Stimulated activated CD8-positive, alpha-beta memory T cell treated with anti-CD3 and anti-CD28 coated beads, Interleukin-4, amount 100 ng/mL, for 1 hour (primary cell): ENCODE measurements at places on chromosomes 4 and X.

GRCh38 chr4:173403051-173403450 lies 4.1 kb upstream of the SCRG1 start:
- no peak for DNase-seq

DNA sequence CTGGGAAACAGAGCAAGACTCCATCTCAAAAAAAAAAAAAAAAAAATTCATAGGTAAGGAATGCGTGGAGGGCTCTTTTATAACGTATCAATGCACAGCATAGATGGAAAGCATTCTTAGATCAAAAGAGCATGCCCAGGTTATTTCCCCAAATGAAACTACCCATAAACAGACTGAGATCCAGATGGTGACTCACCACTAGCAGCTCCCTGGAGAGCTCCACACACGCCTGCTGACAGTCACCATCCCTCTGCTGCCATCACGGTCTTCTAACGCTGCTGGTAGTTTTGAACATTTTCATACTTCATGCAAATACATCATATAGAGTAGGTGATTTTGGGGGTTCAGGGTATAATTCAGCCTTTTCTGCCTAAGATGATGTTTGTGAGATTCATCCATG lies 136.9 kb downstream of the ASMT start:
- no peak for DNase-seq

DNA sequence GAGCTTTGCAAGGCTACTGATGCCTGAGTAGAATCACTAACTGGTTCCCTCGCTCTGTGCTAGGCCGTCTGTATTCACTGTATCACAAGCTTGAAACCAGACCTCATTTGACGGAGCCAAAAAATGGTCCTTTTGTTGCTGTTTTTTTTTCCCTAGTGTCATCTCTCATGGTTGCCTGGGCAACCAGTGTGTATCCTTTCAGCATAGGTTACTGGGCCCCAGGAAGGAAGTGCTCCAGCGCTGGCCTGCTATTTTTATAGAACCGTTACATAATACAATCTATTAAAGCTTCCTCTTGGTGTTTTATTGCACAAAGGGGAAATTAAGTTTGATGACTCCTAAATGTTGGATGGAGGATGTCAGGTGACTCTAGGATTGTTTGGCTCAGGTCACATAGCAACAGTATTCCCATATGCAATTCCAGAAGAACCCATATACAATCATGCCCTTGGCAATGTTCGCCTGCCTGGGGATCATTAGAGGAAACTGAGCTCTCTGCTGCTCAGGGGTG lies 220.4 kb downstream of the SPRY1 start:
- peak; percentile 5 for DNase-seq

- no peak for DNase-seq
These were observed 103.1 kb downstream of the PHEX start for GRCh38 chrX:22135171-22135711.

DNA sequence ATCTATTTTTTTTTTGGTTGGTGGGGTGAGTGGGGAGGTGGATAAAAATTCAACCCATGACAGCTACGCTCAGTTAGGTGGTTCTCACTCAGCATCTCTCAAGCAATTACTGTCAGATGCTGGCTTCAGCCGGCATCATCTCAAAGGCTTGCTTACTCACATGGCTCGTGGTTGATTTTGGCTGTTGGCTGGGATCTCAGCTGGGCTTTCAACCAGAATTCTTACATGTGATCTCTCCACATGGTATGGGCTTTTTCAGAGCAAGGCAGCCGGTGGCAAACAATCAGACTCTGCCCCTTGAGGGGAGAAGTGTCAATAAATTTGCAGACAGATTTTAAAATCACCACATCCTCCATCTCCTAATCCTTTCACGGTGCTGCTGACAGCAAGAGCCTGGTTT lies 47.2 kb downstream of the SLC34A2 start:
- no peak for DNase-seq

DNA sequence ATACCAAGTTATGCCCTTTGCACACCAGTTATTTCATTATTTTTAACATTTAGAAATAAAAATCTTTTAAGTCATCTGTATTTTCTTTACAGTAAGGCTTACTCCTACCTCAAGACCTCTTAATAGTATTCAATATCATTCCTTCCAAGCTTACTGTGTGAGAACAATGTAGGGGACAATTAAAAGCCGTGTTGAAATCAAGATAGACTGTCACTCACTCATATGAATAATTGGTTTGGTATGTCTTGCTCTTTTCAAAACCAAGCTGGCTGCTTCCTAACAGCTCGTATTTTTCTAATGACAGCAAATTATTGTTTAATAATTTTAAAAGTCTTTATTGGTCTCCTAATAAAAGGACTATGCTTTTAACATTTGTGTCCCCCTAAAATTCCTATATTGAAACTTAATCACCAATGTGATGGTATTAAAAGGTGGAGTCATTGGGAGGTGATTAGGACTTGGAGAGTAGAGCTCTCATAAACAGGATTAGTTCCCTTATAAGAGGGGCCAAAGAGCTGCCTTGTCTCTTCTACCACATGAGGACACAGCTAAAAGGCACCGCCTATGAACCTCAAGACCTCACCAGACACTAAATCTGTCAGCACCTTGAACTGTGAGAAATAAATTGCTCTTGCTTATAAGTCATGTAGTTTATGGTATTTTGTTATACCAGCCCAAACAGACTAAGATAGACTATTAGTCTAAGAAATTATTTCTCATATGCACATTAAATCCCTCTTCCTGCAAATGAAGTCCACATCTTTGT lies 4.1 kb downstream of the ABCB7 start:
- DNase-seq: no peak

DNA sequence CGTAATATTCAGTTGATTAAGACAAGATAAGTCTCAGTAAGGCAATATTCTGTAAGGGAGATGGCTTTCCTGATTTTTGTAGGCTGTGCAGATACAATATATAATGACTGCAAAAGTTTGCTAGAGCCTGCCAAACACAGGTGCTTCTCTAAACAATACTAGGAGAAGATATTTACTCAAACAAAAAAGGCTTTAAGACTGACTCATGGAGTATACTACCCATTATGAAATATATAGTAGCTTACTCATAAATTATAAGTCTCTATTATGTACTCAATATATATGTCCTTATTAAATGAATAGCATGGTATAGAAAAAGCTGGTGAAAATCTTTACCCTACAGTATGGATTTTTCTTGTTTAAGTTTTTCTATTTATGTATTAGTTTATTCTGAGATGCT lies 93.2 kb upstream of the IL15 start:
- no peak for DNase-seq

- DNase-seq: no peak
These were observed 12.1 kb downstream of the TMEM164 start for GRCh38 chrX:110015032-110015431.

GRCh38 chr4:149700272-149700671 lies 115.4 kb downstream of the IQCM start:
- no peak for DNase-seq

DNA sequence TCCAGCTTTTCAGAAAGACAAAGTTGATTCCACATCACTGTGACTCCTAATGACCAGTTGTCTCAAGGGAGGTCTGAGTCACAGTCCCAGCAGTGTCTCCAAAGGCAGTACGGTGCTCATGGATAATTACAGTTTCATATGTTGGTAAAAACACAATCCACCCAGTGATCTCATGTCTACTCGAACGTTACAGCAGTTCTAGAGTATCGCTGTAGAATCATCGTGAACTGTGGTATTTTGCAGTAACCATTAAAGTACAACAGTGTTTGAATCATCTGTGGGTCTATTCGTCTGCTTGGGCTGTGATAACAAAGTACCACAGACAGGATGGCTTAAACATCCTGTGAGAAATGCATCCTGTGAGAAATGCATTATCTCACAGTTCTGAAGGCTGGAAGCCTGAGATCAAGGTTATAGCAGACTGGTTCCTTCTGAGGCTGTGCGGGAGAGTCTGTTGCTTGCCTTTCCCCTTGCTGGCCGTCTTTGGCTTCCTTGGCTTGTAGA lies 121.1 kb upstream of the SORBS2 start:
- DNase-seq: no peak

GRCh38 chr4:41148931-41149330 lies 65.4 kb downstream of the APBB2 start:
- no peak for DNase-seq

DNA sequence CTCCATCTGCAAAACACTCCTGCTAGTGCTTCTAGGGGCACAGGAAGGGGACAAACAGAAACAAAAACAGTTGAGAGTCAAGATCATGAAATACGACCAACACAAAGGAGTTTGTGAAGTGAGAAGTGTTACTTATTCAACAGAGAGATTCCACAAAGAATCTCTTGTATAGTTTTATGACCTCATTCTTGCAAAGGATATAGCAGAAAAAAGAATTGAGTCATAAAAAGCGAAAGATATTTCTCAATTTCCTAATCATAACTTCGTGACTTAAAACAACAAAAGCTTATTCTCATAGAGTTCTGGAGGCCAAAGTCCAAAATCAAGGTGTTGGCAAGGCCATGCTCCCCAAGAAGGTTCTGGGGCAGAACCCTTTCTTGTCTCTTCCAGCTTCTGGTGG lies 40.7 kb downstream of the TIGD4 start:
- no peak for DNase-seq

GRCh38 chrX:21758488-21758887 lies 572 bp upstream of the SMPX start:
- DNase-seq: no peak

GRCh38 chrX:14779580-14779979 lies 93.3 kb downstream of the FANCB start:
- no peak for DNase-seq

GRCh38 chr4:89119836-89120235 lies 8.5 kb downstream of the TIGD2 start:
- DNase-seq: no peak

DNA sequence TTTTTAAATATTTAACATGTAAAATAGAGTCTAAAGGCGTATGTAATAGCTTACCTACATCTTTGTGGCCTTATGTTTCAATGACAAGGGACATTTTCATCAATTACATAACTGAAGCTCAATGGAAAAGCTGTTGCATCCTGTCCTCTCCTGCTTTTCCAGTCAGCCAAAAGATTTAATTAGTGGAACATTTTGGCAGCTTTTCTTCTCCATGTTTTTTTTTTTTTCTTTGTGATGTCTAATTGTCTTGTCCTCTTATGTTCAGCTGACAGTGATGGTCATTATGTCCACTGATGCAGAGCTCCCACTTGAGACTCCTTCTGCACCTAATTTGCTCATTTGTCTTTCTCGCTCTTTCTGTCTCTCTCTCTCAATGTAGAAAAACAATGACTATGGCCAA lies 422.2 kb downstream of the GABRG1 start:
- no peak for DNase-seq

DNA sequence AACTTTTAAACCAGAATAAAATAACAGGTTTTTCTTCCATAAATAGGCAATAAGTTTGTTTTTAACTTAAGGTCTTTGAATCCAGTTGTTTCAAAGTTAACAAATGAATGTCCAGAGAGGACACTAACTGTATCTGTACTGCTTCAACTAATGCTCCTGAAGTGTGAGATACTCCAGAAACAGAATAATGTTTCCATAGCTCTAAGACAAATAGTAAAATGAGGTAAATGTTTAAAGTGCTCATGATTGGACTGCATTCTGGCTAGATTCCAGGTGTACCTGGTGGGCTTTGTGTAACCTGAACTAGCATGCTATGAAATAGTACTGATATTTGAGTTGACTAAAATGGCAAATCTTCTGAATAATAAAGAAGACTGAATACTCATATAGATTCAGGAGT lies 51.7 kb downstream of the METTL14 start:
- no peak for DNase-seq

DNA sequence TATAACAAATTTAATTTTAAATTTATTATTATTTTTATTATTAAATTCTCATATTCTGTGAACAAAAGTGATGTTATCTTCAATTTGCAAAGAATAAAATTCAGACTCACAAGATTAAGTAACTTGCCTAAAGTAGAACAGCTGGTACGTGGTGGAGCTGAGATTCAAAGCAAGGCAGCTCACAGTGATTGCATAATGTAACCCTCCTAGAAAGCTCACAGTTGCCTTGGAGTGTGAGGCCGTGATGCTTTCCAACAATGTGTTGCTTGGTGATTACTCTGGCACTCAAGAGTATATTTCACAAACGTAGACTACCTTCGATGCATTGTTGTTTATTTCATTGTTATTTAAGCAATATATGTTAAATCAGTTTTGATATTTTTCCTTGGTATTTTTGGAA lies 1039.2 kb upstream of the PABPC4L start:
- DNase-seq: no peak

- DNase-seq: no peak
These were observed 20.2 kb downstream of the SETD7 start for GRCh38 chr4:139535871-139536234.

- no peak for DNase-seq
These were observed 203.5 kb upstream of the TET2 start for GRCh38 chr4:104942990-104943743.

- no peak for DNase-seq
These were observed 7.5 kb downstream of the LRRC66 start for GRCh38 chr4:52012651-52013050.

DNA sequence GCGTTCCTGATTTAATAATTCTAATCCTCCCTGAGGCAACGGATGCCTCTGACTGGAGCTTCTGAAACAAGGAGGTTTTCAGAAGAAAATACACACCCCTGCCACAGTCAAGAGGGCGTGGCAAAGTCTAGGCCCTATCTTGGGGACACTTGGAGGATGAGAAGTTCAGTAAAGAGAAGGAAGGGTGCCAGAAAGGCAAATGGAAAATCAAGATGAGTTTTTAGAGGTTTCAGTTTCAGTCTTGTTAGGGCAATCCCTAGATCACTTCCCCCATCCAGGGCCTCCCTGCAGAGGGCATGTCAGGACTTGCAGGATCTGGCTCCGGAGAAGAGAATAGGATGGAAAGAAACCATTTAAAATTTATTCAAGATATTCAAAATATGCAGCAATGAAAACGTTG lies 28.5 kb upstream of the FGF2 start:
- no peak for DNase-seq

- DNase-seq: no peak
These were observed 81.6 kb downstream of the KDM6A start for GRCh38 chrX:44954562-44954961.

- DNase-seq: no peak
These were observed 100.2 kb upstream of the IL13RA1 start for GRCh38 chrX:118627084-118627758.

DNA sequence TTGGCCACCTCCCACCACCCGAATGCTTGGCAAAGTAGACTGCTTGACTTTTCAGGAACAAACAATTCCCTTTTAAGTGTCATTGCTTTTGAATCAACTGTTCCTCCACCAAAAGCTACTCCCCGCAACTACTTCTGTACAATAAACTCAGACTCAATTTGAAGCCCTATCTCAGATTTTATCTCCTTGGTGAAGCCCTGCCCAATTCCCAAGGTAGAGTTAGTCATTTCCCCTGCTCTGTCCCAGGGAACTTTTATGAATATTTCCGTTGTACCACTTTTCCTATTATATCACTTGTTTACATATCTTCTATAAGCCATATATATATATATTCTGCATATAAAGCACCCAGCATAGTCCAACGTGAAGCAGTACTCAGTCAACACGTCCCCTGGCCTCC lies 102.8 kb downstream of the C4orf51 start:
- DNase-seq: no peak

- no peak for DNase-seq
These were observed 302.4 kb upstream of the PRPS2 start for GRCh38 chrX:12488771-12489170.
